ENCODE measurements at places on chromosomes 5 and 9. TPM values are rescaled to one million over a fixed set of nuclear protein-coding genes. Genes with fewer than 3 reads are reported as not detected.

DNA sequence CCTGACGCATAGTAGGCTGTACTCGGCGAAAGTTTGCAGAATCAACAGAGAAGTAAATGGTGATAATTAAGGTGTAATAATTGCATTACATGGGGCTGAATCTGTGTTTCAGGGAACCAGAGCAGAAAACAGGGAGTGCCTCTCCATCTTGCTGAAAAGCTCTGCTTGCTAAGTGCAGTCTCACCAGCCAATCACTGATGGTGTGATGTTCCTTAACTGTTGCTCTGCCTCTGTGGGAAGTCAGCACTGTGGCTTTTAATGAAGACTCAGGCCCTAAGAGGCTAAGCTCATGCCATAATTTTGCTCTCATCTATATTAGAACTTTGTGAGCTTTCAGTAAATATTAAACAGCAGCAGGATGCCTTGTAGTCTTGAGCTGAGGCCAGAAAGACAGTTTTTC, 4.5 kb downstream of the PHF24 start:
- no peak for DNase-seq

- DNase-seq = no peak
Observed at GRCh38 chr5:81533629-81534405, 139.9 kb upstream of the ACOT12 start.

DNA sequence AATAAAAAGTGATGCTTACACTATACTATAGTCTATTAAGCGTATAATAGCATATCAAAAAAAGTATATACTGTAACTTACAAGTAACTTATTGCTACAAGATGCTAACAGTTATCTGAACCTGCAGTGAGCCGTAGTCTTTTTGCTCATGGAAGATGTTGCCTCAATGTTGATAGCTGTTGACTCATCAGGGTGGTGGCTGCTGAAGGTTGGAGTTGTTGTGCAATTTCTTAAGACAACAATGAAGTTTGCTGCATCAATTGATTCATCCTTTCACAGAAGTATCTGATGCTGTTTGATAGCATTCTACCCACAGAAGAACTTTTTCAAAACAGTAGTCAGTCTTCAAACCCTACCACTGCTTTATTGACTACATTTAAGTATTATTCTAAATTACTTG, 7.8 kb upstream of the C9orf40 start:
- no peak for DNase-seq

GRCh38 chr5:75660678-75661465, 49.6 kb downstream of the ANKDD1B start:
- DNase-seq = no peak

DNA sequence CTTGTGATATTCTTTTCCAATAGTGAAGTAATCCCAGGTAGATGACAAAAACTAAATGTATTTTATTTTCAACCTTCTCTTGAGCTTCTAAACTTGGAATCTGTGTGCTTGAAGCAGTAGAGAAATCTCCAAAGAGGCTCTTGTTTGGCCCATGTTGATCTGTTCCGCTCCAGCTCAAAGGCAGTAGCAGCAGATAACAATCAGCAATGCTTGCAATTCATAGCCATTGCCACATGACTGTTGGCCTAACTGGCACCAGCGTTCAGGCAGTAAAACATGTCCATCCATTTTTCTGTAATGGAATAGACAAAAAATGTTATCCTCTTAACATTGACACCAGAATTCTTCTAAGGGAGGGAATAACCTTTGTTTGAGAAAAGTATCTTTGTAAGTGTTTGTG, 270.7 kb upstream of the MSX2 start:
- no peak for DNase-seq

GRCh38 chr5:154712518-154713437, 42.4 kb upstream of the LARP1 start:
- no peak for DNase-seq

DNA sequence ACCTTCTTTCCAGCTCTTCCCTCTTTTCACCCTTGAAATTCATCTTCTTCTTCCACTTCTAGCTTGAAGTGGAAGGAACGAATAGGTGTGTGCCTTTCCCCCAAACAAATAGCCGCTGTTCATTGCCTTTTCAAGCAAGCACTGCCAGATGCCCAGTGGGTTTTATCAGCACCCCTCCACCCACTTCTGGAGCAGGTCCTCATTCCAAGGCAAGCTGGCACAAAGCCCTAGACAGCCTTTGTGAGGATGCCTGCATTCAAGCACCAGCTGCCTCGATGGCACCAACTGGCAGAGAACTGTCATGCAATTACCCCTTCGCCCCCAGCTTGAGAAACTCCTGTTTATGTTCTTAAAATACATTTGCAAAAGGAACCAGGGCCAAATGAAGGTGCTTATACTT, 36.5 kb downstream of the SERINC5 start:
- no peak for DNase-seq

DNA sequence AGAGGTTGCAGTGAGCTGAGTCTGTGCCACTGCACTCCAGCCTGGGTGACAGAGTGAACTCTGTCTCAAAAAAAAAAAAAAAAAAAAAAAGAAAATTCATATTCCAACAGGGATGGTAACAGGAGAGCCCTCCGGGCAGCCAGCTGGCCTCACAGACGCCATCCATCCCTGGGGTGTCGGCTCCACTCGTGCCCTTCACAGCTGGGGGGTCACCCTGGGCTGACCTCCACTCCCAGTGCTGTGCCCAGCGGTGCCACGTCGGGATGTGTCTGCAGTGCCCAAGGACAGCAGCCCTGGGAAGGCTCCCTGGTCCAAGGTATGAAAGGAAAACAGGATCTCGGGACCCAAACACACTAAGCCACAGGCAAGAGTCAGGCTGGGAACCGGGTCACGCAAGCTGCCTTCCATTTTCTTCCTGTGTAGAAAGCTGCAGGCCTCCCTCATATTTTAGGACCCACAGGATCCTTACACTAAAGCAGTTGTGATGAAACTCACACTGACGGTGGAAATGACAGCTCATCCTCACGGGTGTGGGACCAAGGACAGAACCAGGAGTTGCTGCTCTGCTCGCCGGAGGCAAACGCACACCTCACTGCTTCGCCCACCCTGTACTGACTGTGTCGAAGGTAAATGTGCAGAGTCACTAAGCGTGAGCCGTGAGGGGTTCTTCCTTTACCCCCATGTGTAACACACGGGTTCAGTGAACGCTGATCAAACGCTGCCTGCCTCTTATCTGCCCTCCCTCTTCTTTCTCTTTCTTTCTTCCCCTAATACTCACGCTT, 5.3 kb downstream of the SLC12A7 start:
- DNase-seq = peak; percentile 65

DNA sequence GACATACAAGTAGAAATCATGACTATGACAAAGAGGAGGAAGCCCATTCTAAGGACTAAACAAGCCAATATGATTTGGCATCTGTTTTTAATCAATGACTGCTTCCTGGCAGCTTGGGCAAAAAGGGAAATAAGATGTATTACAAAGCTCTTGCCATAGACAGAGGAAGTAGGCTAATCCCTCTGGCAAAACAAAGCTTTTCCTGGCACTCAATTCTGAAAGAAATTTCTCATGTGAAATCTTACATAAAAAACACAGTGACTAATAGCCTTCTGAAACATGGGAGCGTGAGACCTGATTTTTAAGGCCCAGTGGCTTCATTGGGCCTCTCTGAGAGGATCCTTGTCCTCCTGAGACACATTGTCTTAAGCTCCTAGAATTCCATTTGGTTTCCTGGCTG, 93.6 kb downstream of the COL23A1 start:
- DNase-seq = no peak

- DNase-seq = no peak
Observed at GRCh38 chr9:18806232-18807080, 226.6 kb downstream of the SAXO1 start.

DNA sequence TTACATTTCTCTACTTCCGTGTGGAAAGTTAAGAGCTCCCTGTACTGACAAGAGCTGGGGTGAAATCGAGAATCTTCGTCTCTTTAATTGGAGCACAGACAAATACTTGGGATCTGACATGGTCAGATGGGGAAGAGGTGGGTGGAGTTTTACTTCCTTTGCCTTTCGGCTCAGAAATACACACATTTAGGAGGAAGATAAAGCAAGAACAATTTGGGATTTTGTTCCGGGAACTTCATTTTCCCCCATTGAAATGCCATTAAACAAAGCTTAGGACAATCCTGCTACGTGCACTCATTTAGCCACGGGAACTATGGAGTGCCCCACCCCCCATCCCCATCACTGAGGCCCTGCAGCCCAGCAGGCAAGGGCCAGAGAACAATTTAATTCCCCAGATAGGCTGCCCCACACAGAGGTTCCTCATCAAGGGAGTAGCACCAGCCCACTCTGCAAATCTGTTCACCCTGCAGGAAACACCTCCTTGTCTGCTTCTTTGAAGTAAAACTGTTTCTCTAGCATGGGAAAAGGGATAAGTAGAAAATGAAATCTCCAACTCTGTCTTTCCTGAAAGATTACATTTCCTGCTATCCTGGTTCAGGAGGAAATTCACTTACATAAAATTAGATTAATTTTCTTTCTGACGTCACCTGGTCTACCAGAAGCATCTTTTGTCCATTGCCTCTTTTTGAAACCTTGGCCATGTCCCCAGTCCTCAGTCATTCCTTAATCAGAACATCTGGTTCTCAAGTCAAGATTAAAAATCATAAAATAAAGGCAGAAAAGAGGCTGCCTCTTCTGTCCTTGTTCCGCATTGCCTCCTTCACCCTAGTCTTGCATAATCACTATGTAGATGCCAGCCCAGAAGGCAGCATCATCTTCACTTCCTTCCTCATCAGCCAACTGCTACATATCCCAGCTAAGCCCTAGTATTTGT, 206.4 kb downstream of the ENC1 start:
- no peak for DNase-seq

DNA sequence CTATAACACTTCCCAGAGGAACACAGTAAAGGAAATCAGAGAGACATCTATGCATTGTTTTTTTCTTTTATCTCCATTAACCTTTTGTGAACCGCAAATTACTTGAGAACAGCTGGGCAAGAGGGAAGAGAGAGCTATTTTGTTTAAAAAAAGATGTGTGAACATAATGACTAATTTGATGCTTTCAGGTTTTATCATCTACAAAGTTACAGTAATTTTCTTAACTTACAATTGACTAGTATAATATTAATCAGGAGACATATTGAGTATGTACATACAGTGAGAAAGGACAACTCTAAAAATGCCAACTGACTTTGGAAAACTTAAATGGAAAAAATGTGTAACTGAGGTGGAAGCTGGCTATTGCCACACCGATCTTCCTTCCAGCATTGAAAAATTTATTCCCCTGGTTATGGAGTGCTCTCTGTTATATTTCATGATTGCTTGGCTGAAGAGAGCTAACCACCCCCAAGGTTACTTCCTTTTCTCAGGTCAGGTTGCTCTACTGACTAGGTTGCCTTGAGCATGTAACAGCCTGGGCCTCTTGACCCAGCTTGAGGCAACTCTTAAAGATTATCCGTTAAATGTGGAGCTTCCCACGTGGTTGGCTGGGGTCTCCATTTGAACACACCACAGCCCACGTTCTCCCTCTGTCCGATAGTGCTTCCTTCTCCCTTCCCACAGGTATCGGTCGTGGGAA, 62.6 kb upstream of the C6 start:
- DNase-seq = no peak

DNA sequence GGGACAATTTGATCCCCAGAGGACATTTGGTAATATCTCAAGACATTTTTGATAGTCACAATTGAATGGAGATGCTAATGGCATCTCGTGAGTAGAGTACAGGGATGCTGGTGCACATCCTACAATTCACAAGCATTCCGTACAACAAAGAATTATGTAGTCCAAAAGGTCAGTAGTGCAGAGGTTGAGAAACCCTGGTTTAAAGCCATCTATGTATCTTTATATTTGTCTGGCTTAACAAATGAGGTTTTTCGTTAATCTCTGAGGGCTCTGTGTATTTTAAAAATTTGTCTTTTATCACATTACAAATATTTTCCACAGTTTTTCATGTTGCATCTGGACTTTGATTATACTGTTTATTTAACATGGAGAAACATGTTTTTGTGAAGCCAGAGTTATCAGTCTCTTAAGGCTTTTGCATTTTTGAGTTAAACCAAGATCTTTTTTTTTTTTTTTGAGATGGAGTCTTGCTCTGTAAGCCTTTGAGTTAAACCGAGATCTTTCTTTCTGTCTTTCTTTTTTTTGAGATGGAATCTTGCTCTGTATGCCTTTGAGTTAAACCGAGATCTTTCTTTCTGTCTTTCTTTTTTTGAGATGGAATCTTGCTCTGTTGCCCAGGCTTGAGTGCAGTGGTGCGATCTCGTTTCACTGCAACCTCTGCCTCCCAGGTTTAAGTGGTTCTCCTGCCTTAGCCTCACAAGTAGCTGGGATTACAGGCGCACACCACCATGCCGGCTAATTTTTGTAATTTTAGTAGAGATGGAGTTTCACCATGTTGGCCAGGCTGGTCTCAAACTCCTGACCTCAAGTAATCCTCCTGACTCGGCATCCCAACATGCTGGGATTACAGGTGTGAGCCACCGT, 2.8 kb downstream of the HSDL2 start:
- no peak for DNase-seq

DNA sequence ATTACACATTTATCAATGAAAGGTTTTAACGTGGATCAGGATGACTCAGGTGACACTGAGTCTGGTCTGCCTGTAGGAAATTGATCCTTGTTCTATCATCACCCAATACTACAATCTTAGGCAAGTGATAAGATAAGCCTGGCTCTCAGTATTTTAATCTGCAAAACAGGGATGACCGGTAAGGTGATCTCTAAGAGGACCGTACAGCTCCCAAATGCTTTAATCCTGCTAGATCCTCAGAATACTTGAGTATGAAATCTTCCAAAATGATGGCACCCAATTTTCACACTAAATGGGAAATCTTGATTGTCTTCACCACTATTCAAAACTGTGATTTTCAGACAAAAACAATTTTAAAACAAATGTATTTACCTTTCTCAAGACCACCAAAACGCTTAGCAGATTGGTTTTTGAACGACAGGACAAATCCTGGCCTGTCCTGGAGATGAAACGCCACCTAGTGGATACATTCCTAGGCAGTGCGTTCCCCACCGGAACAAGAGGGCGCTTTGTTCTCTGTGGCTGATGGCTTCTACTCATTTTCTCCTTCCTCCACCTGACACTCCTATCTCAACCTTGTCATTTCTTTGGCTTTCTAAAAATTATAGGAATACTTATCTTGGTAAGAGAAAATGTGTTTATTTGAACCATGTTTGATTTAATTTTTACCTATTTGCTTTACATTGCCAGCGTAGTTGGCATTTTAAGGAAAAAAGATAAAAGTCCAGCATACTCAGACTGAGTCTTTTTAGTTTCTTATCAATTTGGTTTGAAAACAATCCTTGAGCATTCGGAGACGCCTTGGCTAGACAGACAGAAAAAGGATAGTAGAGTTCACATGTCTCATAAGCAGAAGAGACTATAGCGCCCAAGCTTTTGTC, 41.2 kb upstream of the VCAN start:
- DNase-seq = peak; percentile 46

GRCh38 chr9:98117984-98118639, 910 bp downstream of the TRIM14 start:
- DNase-seq = peak; percentile 26

- DNase-seq = no peak
Observed at GRCh38 chr9:72203205-72203803, 54.1 kb downstream of the GDA start.

The SPATA31D4 gene
- total RNA-seq = not detected

The PLCXD3 gene
- not detected for total RNA-seq

The GRM6 gene
- total RNA-seq = not detected

The CLTA gene
- 185 TPM for total RNA-seq

The RAPGEF1 gene
- 148 TPM for total RNA-seq

The CATSPER3 gene
- total RNA-seq = 0.29 TPM

The CCDC152 gene
- 16.2 TPM for total RNA-seq

The IL7R gene
- total RNA-seq = 272 TPM
